ENCODE measurements at places on chromosomes 12 and 14. TPM values are rescaled to one million over a fixed set of nuclear protein-coding genes. Genes with fewer than 3 reads are reported as not detected.

Gene PNN
- total RNA-seq = 53.2 TPM

Gene FOXA1
- not detected for total RNA-seq

Gene TXNDC16
- total RNA-seq = 10.7 TPM

- H3K36me3 ChIP-seq = no peaks in the 10 kb centered on the region
- H3K27ac ChIP-seq = no peak overlapping the region
- no peaks in the 10 kb centered on the region for H3K4me1 ChIP-seq
- H3K27me3 ChIP-seq = no peaks in the 10 kb centered on the region
Observed at GRCh38 chr12:99372257-99372920, 275.2 kb upstream of the GARIN6 start.

GRCh38 chr12:108316176-108317086 lies 22.7 kb downstream of the CMKLR1 start:
- peak overlapping the region; percentile 50 for H3K27ac ChIP-seq
- no peaks in the 10 kb centered on the region for H3K36me3 ChIP-seq
- no peaks in the 10 kb centered on the region for H3K27me3 ChIP-seq
- no peak for DNase-seq
- H3K4me1 ChIP-seq = peaks cover 2% of the 10 kb centered on the region
- H3K4me3 ChIP-seq = no peak overlapping the region

DNA sequence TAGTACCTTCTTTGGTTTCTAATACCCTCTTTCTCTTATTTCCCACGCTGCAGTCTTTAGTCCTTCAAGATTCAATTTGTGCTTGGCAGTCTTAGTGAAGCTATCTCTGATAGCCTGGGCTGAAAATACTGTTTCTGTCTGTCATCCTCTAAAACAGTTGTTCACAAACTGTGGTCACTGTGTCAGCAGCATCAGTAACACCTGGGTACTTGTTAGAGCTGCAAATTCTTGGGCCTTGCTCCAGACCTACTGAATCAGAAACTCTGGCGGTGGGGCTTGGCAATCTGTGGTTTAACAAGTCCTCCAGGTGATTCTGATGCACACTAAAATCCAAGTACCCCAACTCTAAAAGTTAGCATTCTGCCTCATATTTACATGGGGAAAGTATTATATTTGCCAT lies 217.5 kb upstream of the SEL1L start:
- no peak for DNase-seq
- no peaks in the 10 kb centered on the region for H3K27me3 ChIP-seq
- no peak overlapping the region for H3K4me3 ChIP-seq
- no peaks in the 10 kb centered on the region for H3K36me3 ChIP-seq
- peaks cover 2% of the 10 kb centered on the region for H3K4me1 ChIP-seq

DNA sequence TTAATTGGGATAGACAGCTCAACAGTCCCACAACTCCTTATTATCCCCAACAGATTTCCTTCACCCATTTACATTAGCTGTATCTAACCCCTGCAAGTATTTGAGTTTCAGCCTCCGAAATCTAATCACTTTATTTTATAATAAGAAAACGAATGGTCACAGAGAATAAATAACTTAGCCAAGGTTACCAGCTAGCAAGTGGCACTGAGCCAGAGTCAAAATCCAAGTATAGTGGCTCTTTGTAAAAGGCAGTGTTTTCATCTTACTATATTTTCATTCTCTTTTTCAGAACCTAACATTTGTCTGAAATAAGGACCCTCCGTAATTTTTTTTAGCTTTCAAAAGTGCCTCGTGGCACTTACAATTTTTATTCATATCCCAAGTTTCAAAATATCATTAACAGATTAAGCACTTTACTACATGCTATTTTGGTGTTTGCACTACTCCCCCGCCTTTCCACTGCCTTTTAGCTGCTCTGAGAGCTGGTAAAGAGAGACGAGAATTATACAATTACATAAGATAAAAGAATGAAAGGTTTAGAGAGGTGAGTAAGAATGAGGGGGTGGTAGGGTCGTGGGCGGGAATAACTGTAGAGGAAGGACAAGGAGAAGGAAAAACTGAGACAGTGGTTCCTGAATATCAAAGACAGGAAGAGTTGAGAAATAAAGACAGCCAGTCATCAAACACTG lies 3.7 kb upstream of the USP15 start:
- H3K36me3 ChIP-seq = no peaks in the 10 kb centered on the region
- DNase-seq = no peak
- peak overlapping the region; percentile 2 for H3K4me3 ChIP-seq
- H3K27ac ChIP-seq = no peak overlapping the region
- H3K4me1 ChIP-seq = no peaks in the 10 kb centered on the region

DNA sequence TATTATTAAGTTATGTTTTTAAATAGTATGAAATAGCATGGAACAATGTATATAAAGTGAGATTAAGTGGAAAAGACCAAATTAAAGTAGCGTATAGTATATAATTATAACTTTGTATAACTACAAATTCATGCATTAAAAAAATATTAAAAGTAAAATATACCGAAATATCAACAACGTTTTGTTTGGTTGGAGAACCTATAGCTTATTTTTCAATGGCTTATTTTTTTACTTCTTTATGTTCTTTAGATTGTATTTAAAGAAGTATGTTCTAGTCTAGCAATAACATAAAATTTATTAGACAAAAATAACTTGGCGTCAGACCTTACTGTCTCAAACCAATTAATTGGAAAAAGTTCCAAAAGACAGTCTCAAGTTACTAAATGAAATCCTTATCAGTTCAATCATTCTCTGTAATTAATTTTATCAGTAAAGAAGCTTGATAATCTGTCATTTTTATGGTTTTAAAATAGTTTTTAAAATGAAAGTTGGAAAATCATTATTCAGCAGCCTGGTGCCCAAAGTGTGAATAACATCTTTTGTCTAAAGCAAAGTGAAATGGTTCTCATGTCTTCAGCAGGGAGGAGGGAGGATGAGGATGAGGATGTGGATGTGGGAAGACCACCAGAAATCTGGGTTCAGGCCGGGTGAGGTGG lies 46.7 kb downstream of the IRAK3 start:
- H3K27ac ChIP-seq = no peak overlapping the region
- DNase-seq = no peak
- no peaks in the 10 kb centered on the region for H3K36me3 ChIP-seq
- H3K27me3 ChIP-seq = no peaks in the 10 kb centered on the region
- H3K4me3 ChIP-seq = peak overlapping the region; percentile 59

DNA sequence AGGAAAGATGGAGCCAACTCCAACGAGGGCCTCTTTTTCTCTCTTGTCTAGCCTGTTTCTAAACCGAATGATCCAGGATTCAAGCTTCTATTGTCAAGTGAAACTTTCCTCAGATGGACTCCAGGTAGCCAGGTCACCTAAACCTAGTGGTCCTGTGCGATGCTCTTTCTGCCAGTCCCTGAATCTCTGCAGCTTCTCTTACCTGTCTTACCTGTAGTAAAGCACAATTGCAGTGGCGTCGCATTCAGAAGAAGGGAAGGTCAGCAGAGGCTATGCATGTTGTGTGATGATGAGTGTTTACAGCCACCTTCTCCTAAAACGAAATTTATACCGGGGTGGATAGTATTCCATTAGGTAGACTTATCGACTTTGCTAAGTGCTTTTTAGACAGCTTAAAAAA lies 47.4 kb upstream of the TRAF3 start:
- H3K27ac ChIP-seq = no peak overlapping the region
- no peaks in the 10 kb centered on the region for H3K4me1 ChIP-seq
- H3K27me3 ChIP-seq = no peaks in the 10 kb centered on the region
- DNase-seq = no peak
- H3K4me3 ChIP-seq = no peak overlapping the region

DNA sequence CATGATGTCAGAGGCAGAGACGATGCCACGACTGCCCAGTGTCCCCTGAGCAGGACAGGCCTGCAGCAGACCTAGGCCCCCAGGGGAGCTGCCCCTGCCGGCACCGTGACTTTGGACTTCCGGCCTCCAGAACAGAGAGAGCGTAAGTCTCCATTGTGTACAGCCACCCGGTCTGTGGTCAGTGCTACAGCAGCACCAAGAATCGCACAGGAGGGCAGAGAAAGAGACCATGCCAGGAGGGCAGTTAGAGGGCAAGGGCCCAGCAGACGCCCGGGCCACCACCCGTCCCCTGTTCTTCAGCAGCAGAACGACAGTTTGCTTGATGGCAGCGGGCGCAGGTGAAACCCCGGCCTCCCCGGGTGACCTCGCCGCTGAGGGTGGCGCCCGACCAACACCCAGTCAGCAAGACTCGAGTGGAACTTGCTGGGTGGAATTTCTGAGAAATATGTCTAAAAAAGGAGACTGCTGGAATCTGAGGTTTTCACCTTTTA lies 19.7 kb downstream of the GALNT9 start:
- H3K4me3 ChIP-seq = no peak overlapping the region
- no peaks in the 10 kb centered on the region for H3K4me1 ChIP-seq
- no peaks in the 10 kb centered on the region for H3K27me3 ChIP-seq
- peak; percentile 20 for DNase-seq
